Osteocyte (in vitro differentiated cells): ENCODE measurements at places on chromosomes 2 and 18. TPM values are rescaled to one million over a fixed set of nuclear protein-coding genes. Genes with fewer than 3 reads are reported as not detected.

Gene AGBL5
- total RNA-seq, result 23.4 and 23.9 TPM in 2 replicates

Gene NUP35
- 10.6 and 12.6 TPM in 2 replicates for total RNA-seq

DNA sequence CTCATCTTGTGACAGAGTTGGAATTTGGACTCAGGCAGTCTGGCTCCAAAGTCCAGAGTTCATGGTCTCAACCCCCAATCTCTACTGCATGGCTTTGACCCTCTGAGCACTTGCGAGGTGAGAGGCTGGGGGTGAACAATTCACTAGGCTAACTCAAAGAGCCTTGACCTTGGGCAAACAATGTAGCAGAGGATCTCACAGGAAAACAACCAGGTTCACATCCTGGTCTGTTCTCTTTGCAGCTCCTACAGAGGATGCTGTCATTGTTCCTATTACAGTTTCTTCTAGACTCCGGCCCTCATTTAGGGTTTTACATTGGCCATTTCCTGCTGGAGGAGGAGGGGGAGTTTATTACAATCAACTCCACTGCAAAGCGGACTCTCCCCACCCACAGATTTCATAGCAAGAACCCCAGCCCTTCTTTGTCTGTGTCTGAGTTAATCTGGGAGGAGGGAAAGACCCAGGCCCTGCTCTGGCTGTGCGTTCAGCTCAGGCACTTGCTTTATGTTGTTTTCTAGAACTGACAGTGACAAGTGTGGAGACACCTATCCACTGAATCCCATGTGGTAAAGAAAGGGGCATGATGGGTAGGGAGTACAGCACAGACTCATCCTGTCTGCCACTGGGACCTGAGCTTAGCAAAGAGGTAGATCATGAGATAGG is 101.6 kb downstream of the LBH start:
- H3K4me3 ChIP-seq, result no peak overlapping the region
- H3K36me3 ChIP-seq, result no peaks in the 10 kb centered on the region
- no peaks in the 10 kb centered on the region for H3K27me3 ChIP-seq
- no peaks in the 10 kb centered on the region for H3K4me1 ChIP-seq

Gene MLPH
- 21.0 and 22.5 TPM in 2 replicates for total RNA-seq

- no peak overlapping the region for H3K4me3 ChIP-seq
- peaks cover 48% of the 10 kb centered on the region for H3K36me3 ChIP-seq
- peaks cover 14% of the 10 kb centered on the region for H3K4me1 ChIP-seq
- no peak overlapping the region for H3K27ac ChIP-seq
- no peak for DNase-seq
These were observed 39.0 kb downstream of the NOL10 start for GRCh38 chr2:10650761-10651160.

DNA sequence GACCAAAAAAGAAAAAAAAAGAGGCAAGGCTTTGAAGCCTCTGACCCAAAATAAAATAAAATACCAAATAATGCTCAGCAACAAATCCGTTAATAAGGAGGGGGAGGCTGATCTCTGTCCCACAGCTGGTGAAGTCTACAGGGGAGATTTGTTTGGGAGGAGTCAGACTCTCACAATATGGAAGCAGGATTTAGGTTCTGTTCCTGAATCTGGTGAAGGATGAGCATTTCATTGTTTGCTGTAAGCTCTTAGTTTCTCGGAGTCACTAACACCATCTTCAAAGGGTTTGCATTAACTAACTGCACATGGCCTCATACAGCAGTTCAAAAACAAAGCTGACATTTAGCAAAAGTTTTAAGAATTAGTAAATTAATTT is 339.4 kb upstream of the TNP1 start:
- DNase-seq, result no peak
- H3K27me3 ChIP-seq, result no peaks in the 10 kb centered on the region
- H3K4me1 ChIP-seq, result peaks cover 5% of the 10 kb centered on the region
- H3K27ac ChIP-seq, result no peak overlapping the region

Gene ANKRD36B
- total RNA-seq, result 31.8 and 37.3 TPM in 2 replicates

DNA sequence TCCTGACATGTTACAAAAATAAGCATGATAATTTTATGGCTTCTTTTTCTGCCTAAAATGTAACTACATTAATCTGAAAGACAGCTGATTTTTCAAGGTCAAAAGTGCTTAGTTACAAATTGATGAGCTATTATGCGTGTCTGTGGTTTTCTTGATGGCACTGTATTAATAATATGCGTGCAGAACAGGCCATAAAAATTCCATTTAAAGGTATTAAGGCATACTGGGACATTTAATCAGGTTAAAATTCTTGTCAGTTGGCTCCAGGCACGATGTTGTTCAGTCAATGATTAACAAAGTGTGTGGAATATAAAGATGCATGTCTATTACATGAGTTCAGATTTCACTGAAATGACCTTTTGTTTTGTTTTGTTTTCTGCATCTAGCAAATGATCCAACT is 420.1 kb upstream of the ZNF804A start:
- no peaks in the 10 kb centered on the region for H3K36me3 ChIP-seq
- no peak overlapping the region for H3K4me3 ChIP-seq
- DNase-seq, result no peak
- H3K27ac ChIP-seq, result no peak overlapping the region
- peaks cover 2% of the 10 kb centered on the region for H3K27me3 ChIP-seq
- no peaks in the 10 kb centered on the region for H3K4me1 ChIP-seq

Gene GAREM1
- 1.7 and 2.5 TPM in 2 replicates for total RNA-seq

DNA sequence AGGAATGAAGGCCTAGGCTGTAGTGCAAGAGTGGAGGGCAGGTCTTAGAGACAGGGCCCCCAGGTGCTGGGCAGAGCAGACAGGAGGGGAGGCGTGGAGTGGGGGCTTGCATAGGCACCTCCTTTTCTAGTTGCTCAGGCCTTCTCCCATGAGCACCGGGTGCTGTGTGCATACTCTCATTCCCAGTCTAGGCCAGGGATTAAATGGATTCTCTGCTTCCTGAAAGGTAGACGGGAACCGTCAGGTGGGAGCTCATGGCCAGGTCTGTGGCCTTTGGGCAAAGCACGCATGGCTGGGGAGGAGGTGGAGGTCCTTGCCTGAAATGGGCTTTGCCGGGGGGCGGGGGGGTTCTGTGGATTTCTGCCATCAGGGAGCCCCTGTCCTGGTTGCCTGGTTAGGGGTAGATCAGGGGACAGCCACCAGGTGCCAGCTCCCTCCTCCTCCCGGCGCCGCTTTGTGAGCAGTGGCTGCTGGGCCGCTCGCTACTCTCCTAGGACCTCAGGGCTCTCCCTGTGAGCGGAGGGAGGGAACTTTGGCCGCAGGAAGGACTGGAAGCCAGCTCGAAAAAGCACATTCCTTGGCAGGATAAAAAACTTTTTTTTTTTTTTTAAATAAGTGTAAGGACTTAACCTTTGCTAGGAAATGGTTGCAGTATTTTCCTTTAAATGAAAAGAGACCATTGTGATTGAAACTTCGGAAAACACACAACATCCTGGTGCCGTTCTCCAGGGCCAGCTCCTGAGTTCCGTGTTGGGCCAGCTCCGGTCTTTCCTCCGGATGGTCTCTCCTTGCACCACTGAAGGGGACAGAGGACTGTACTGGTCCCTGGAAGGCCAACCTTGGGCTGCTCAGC is 82.8 kb upstream of the HAAO start:
- H3K4me3 ChIP-seq, result no peak overlapping the region
- no peaks in the 10 kb centered on the region for H3K4me1 ChIP-seq
- DNase-seq, result no peak
- no peak overlapping the region for H3K27ac ChIP-seq
- no peaks in the 10 kb centered on the region for H3K27me3 ChIP-seq
- no peaks in the 10 kb centered on the region for H3K36me3 ChIP-seq

Gene AOX1
- total RNA-seq, result 0.97 and 1.7 TPM in 2 replicates

GRCh38 chr2:70748002-70748784 is 19.8 kb downstream of the ADD2 start:
- no peaks in the 10 kb centered on the region for H3K4me1 ChIP-seq
- no peak overlapping the region for H3K27ac ChIP-seq
- peaks cover 14% of the 10 kb centered on the region for H3K27me3 ChIP-seq
- no peaks in the 10 kb centered on the region for H3K36me3 ChIP-seq
- no peak overlapping the region for H3K4me3 ChIP-seq

Gene LGALSL
- 7.4 and 9.5 TPM in 2 replicates for total RNA-seq

DNA sequence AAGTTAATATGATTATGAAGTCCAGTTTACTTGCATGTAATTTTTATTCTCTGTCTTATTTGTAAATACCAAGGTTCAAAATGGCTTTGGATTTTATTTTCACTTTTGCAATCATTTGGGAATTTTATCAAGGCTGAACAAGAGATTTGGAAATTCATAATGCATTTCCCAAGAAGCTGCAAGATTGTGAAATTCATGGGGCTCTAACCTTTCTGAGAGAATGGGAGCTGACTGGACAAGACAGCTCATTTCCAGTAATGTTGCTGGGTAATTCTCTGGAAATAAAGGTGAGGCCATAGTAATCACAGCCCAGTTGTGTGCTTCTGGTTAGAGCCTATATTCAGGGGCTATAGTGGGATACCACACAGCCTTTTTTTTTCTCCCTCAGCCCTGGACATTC is 21.5 kb upstream of the NABP1 start:
- H3K4me3 ChIP-seq, result no peak overlapping the region
- no peak overlapping the region for H3K27ac ChIP-seq
- no peaks in the 10 kb centered on the region for H3K36me3 ChIP-seq

DNA sequence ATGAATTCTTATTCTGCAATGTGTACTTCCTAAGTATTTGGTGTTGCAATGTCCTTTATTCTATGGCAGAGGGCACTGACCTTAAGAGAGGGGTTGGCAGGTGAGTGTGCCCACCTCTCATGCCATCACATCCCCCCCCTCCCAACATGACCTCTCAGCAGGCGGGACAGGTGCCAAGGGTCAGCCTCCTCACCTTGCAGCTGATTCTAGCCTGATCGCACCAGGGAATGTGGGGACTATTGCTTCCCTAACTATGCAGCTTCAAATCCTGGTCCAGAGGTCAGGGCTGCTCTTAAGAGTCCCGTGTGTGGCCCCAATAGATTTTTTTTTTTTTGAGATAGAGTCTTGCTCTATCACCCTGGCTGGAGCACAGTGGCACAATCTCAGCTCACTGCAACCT is 9.5 kb downstream of the HJURP start:
- H3K27ac ChIP-seq, result no peak overlapping the region
- H3K27me3 ChIP-seq, result no peaks in the 10 kb centered on the region
- peaks cover 14% of the 10 kb centered on the region for H3K36me3 ChIP-seq
- DNase-seq, result peak; percentile 40
- no peak overlapping the region for H3K4me3 ChIP-seq

DNA sequence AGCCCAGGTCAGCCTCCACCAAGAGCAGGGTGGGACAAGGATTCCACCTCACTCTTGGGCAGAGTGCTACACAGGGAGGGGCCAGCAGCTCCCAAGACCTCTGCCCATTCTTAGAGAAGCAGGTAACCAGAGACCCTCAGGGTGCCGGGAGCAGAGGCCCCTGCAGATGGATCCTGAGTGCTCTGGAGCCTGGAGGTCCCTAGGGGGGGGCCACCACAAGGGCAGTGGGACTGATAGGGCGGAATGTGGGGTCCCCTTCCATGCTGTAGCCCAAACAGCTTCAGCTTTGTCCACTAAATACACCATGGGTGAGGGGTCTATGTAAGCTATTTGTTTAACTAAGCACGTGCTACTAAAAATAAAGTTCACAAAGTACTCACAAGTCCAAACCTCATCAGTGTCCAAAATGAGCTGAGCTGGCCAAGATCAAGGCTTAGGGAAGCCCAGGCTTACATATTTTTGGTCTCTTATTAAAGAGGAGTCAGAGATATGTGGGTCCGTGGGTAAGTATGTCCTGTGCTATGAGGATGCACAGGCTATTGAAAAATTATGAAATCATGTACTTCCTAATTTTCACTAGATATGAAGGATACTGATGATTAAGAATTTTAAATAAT is 21.5 kb upstream of the GPC1 start:
- no peak for DNase-seq
- H3K4me1 ChIP-seq, result no peaks in the 10 kb centered on the region
- H3K27me3 ChIP-seq, result peaks cover 14% of the 10 kb centered on the region
- H3K36me3 ChIP-seq, result no peaks in the 10 kb centered on the region
- H3K4me3 ChIP-seq, result no peak overlapping the region

Gene POTEC
- not detected in 2 replicates for total RNA-seq

Gene DYNAP
- not detected in 2 replicates for total RNA-seq

GRCh38 chr2:198143793-198144192 is 339.4 kb downstream of the PLCL1 start:
- H3K27me3 ChIP-seq, result peaks cover under 1% of the 10 kb centered on the region
- H3K4me3 ChIP-seq, result no peak overlapping the region
- no peak overlapping the region for H3K27ac ChIP-seq
- DNase-seq, result no peak
- no peaks in the 10 kb centered on the region for H3K4me1 ChIP-seq
- no peaks in the 10 kb centered on the region for H3K36me3 ChIP-seq

GRCh38 chr18:77203071-77203470 is 46.6 kb upstream of the GALR1 start:
- H3K27me3 ChIP-seq, result peaks cover 23% of the 10 kb centered on the region
- H3K4me3 ChIP-seq, result no peak overlapping the region

DNA sequence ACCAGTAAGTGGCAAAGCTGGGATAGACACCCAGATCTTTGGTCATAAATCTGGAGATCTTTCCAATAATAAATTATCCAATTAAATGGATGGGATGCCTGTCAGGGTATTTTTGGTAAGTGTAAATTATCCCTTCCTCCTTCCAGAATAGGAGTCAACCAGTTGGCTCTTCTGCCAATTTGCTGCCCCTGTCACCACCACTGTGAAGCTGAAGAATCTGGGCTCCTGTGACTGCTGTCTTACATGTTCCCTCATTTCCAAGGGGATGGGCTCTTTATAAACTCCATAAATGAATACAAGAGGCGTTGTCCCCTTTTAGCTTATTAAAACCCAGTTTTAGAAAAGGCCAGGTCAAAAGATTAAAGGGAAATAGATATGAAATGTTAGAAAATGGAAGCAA is 17.8 kb upstream of the BMP10 start:
- DNase-seq, result no peak
- H3K4me3 ChIP-seq, result no peak overlapping the region
- H3K36me3 ChIP-seq, result no peaks in the 10 kb centered on the region

GRCh38 chr2:100038011-100038410 is 104.4 kb downstream of the AFF3 start:
- H3K4me1 ChIP-seq, result peaks cover 78% of the 10 kb centered on the region
- peaks cover 40% of the 10 kb centered on the region for H3K36me3 ChIP-seq
- no peak for DNase-seq
- H3K4me3 ChIP-seq, result no peak overlapping the region
- no peaks in the 10 kb centered on the region for H3K27me3 ChIP-seq

Gene ZSCAN30
- 12.8 and 15.0 TPM in 2 replicates for total RNA-seq

DNA sequence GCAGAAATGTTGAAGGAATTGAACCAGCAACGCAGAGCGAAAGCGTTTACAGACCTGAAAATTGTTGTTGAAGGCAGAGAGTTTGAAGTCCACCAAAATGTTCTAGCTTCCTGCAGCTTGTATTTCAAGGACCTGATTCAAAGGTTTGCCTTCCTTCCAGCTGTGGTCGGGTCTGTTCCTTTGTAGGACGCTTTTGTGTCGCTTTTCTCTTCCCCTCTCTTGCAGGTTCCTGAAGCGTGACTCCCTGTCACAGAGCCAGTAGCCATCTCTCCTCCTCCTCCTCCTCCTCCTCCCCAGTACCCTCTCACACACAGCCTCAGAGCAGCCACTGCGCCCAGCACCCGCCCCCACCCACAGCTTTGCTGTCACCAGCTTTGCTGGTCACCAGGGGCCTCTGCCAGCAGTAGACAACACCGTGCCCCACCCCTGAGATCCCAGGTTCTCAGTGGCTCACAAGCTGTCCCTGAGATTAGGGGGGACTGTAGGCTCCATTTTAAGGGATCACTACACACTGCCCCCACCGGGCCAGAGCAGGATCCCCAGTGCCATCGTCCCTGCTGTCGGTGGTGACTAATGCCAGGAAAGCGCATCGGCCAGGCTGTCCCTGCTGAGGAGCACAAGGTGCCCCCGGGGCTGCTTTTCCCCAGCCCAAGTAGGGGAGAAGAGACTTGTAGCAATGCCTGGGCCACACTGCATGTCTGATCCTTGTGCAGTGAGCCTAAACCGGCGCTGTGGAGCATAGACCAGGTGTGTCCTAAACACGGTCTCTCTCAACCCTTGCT is 242.3 kb downstream of the ATAD2B start:
- no peak overlapping the region for H3K4me3 ChIP-seq
- H3K4me1 ChIP-seq, result no peaks in the 10 kb centered on the region
- no peak for DNase-seq
- no peaks in the 10 kb centered on the region for H3K36me3 ChIP-seq
- H3K27ac ChIP-seq, result no peak overlapping the region

Gene TCF23
- not detected in 2 replicates for total RNA-seq

Gene LYPD1
- total RNA-seq, result 0.18 and 0.19 TPM in 2 replicates
